T-helper 17 cell (primary cell): ENCODE measurements at places on chromosomes 12 and 14.

- no peak for DNase-seq
Measured at GRCh38 chr14:54567224-54567638, 303 bp downstream of the SAMD4A start.

DNA sequence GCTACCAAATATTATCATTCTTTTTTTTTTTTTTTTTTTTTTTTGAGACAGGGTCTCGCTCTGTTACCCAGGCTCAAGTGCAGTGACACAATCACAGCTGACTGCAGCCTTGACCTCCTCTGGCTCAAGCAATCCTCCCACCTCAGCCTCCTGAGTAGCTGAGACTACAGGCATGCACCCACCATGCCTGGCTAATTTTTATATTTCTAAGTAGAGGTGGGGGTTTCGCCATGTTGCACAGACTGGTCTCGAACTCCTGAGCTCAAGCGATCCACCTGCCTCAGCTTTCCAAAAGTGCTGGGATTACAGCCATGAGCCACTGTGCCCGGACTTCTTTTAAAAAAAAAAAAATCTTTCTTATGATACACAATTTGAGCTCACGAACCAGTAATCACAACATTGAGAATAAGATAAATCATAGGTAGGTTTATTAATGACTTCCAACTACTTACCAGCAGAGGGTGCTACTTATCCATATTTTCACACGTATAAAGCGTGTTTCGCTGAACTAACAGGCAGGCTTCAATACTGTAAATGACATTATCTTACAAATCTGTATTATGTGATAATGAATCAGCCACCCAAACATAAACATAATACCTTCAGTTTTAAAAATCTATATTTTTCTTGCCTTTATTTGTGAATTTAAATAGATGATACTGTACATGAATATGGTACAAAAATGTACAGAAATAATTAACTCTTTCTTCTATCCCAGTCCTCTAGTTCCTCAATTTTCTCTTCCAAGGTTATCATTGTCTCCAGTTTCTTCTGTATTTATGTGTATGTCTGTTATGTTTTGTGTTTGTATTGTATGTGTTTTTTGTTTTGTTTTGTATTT, 42.5 kb upstream of the BCAT1 start:
- no peak for DNase-seq

GRCh38 chr12:20588042-20588441, 107.1 kb upstream of the SLCO1C1 start:
- no peak for DNase-seq

DNA sequence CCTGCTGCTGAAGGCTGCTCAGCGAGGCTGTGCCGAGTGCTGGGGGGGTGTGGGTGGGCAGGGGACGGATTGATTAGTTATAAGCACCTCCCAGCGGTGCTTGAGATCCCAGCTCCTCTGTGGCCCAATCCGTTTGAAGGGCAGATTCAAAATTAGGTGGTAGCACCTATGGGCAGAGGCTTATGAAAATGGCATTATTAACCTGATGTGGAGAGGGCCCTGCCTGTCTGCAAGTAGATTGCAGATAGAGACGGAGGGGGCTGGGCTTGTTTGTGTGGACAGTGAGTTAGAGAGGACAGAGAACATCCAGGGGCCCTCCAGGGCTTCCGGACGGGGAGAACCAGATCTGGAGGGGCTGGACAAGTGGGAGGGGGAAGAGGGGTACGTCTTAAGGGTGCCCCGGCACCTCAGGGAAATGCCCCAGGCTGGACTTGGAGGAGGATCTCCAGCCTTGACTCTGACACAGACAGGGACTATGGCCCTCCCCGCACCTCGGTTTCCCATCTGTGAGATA, at the start of gene RTL1:
Gene RTL1, minus strand, starts transcription at position 51 of the 514 bp plus-strand sequence. CDS start 18,934 bp downstream, outside the sequence.
- DNase-seq, result no peak

- no peak for DNase-seq
Measured at GRCh38 chr12:51520576-51521325, 70.3 kb upstream of the SCN8A start.

DNA sequence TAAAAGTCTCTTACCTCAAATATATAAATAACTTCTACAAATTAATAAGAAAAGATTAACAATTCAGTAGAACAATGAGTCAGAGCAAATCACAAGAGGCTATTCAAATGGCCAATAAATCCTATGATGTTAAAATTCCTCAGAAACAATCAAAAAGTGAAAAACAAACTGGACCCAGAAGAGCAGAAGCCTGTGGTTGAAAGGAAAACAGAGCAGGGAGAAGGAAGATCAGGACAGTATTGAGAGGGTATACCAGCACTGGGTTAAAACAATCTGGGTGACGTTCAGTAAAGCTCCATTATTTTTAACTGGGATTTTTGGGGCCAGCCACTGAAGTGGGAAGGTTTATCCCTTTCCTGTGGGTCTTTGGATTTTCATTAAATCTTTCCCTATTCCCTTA, 39.7 kb upstream of the PCED1B start:
- no peak for DNase-seq

DNA sequence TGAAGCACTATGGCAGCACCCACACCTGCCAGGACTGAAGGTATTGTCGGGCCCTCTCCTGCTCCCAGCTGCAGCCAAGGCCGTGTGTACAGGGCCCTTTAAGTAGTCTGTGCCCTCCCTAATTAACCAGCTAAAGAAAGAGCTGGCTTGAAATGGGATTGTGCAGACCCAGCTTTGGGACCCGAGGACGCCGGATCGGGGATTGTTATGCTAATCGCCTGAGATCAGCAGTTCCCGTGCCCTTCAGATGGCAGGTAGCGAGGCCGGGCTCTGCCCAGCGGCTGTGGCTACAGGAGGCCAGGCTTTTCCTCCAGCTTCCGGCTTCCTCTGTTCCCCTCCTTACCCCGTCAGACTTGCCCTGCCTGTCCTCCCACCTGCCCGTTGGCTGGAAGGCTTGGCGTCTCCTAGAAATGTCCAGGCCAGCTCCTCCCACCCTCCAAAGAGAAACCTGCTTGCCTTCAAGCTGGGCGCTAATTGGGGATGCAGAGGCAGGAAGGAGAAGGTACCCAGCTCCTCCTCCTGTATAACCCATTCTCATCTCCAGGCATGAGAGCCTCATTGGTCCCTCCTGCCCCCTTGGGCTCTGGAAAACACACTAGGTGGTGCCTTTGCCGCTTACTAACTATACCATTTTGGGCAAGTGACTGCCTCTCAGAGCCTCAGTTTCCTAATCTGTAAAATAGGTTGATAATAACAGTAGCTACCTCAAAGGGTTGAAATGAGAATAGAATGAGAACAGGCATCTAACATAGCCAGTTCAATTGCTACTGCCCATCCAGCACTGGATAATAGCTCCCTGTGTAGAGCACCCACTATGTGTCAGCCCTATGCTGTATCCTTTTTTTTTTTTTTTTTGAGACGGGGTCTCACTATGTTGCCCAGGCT, 25.8 kb upstream of the MSI1 start:
- DNase-seq, result no peak
